ENCODE measurements at places on chromosomes 12 and 14.
A peak's percentile ranks its signal among the peaks of the same experiment; 100 is the strongest.

DNA sequence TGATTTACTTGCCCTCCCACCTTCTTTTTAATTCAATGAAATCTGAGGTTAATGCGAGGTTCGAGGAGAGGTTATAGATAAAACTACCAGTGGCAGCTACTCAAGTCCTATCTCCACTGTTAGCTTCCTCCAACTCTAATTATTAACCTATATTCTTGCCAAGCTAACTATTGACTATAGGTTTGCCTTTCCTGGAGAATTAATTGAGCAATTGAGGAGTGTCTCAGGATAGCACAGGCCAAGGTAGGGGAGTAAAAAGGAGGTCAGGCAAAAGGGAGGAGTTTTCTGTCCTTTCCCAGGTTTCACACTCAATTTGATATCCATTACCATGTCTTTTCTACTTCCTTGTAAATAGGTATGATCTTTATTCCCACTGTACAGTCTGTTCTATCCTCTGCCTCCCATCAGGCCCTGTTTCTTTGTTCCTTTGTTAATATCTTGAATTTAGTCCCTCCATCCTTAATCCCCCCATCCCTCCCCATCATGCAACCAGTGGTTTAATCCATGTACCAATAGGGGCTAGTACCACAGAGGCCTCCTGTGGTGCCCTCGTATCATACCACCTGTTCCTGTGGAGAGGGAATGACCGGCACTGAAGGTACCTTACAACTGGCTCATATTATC is 3.7 kb upstream of the SUOX start:
- DNase-seq: no peak

GRCh38 chr12:3113671-3114325 is 36.6 kb downstream of the TSPAN9 start:
- DNase-seq: no peak

DNA sequence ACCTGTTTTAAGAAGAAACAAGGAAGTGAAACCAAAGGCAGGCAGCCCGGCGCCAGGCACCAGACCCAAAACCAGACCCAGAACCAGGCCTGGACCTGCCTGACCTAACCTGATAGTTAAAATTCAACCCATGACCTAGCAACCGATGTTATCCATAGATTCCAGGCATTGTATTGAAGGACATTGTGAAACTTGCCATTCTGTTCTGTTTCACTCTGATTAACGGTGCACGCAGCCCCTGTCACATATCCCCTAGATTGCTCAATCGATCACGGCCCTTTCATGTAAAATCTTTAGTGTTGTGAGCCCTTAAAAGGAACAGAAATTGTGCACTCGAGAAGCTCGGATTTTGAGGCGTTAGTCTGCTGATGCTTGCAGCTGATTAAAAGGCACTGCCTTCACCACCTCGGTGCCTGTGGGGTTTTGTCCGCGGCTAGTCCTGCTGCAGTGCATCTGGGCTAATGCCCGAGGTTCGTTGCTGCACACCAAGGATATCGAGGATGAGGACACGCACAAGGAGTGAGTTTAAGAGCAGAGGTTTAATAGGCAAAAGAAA is 262.5 kb upstream of the TMEM132C start:
- no peak for DNase-seq

- no peak for DNase-seq
Measured at GRCh38 chr14:67564236-67564635, 31.1 kb downstream of the PLEKHH1 start.

- DNase-seq: no peak
Measured at GRCh38 chr12:51793201-51793600, 55.3 kb downstream of the FIGNL2 start.

- peak; percentile 94 for DNase-seq
Measured at GRCh38 chr14:52950898-52951680, at the start of gene FERMT2. Gene FERMT2 (minus strand): TSS chr14:52951050. CDS start chr14:52950568, 482 bp downstream.

- peak; percentile 81 for DNase-seq
Measured at GRCh38 chr14:51460011-51460410, 191.7 kb upstream of the FRMD6 start.

DNA sequence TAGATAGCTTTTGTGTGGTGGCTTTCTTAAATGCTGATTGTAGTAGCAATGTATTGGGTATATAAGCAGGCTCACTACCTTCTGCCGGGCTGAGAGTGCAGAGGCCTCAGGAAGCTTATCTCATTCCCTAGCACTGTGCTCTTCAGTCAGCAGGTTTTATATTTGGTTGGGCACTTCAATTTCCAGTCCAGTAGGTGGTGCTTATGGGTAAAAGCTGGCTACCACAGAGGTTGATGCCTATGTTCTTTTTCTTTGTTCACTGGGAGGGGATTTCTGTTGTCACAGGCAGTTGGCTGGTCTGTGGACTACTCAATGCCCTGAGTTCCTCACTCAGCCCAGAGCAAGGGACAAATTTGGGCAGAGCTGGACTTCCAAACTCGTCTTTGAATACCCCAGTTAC is 43.0 kb upstream of the GLIPR1 start:
- DNase-seq: no peak

DNA sequence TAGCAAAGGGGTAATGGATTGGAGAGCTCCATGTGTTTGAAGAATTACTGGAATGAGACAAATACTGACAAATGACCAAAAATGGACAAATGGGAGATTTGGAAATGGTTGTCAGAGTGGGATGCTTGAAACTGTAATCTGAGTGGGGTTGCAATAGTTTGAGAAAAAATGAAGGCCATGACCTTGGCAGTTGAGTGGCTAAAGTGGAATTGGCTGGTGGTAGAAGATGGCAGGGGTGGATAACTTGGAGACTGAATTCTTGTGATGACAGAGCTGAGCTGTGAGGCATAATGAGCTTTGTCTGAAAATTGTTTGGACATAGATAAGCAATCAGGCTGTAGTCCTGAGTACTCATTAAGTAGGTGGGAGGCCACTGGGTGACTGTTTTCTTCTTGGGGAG is 222.5 kb upstream of the PRICKLE1 start:
- no peak for DNase-seq

DNA sequence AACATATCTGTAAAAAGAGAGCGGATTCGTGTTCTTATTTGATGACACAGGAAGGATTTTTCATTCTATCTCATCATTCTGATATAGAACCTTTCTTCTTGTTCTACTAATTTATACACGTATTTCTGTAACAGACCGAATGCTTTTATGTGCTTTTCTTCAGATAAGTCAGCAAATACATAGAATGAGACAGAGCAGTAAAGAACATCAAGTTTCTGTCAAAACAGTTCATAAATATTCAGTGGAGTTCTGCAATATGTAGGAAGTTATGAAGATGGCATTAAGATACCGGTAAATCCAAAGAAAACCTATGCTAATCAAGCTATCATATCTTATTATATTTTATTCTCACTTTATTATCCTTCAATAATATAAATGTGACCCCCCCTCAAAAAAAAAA is 280.6 kb downstream of the EGLN3 start:
- no peak for DNase-seq

DNA sequence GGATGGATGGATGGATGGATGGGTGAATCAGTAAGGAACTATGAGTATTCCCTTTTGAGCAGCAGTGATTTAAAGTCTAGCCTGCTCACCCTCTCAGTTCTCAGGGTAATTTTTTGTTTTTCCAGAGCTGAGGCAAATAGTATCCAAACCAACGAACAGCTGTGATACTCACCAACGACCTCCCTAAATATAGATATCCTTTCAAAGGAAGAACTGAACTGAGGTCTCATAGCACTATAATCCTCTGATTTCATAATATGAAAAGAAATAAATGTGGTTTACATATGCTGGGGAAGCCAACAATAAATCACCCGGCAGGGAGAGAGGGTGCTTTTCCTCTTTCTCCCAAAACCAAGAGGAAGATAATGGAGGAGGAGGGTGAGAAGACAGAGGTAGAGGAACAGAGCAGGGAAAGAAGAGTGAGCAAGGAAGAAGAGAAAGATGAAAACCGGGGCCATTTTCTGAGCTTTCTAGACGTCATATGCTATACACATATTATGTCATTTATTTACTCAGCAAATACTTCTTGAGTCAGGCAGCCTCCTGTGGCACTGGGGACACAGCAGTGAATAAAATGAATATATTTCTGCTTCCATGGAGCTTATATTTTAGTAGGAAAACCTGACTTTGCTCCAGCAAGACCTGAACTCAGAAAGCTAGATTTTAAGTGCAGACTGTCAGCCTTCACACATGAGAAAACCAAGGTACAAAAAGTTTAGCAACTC is 710.7 kb upstream of the TBX3 start:
- DNase-seq: no peak
